MCF 10A (cell line): ENCODE measurements at places on chromosomes 2 and 18. TPM values are rescaled to one million over a fixed set of nuclear protein-coding genes. Genes with fewer than 3 reads are reported as not detected.

DNA sequence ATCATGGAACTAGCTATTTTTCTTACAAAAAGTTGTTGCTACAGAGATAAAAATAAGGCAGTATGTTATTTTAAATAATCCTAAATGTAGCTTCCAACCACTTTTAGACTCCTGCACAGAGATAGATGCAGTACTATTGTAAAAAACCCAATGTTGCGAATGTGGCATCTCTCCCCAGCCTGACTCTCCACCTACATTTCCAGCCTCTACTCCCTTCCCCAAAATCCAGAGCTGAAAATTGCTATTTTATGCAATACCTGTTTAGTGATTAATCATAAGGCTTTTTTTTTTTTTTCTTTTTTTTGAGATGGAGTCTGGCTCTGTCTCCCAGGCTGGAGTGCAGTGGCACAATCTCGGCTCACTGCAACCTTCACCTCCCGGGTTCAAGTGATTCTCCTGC is 39.4 kb downstream of the SPRED2 start:
- no peak overlapping the region for H3K27ac ChIP-seq
- peaks cover 72% of the 10 kb centered on the region for H3K4me1 ChIP-seq
- DNase-seq, result no peak
- H3K27me3 ChIP-seq, result no peaks in the 10 kb centered on the region
- H3K36me3 ChIP-seq, result peaks cover under 1% of the 10 kb centered on the region

GRCh38 chr18:26723981-26724380 is 141.5 kb downstream of the AQP4 start:
- H3K4me3 ChIP-seq, result no peak overlapping the region
- H3K27ac ChIP-seq, result peak overlapping the region; percentile 44
- H3K4me1 ChIP-seq, result peaks cover 31% of the 10 kb centered on the region
- no peaks in the 10 kb centered on the region for H3K27me3 ChIP-seq

DNA sequence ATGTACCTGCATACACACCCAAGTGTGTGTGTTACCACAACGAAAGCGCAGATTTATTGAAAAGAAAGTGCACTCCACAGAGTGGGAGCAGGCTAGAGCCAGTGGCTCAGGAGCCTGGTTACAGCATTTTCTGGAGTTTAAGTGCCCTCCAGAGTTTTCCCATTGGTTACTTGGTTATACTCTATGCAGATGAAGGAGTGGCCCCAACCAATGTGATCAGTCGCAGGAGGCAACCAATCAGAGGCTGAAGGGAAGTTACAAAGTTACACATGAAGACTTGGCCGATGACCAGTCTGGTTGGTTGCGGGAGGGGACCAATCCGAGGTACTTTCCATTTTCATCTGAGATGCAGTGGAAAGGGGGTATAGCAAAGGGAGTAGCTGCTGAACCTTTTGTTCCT is 13.5 kb upstream of the PRLH start:
- peaks cover 4% of the 10 kb centered on the region for H3K4me1 ChIP-seq
- H3K27ac ChIP-seq, result no peak overlapping the region
- DNase-seq, result no peak
- no peaks in the 10 kb centered on the region for H3K27me3 ChIP-seq
- H3K4me3 ChIP-seq, result no peak overlapping the region

DNA sequence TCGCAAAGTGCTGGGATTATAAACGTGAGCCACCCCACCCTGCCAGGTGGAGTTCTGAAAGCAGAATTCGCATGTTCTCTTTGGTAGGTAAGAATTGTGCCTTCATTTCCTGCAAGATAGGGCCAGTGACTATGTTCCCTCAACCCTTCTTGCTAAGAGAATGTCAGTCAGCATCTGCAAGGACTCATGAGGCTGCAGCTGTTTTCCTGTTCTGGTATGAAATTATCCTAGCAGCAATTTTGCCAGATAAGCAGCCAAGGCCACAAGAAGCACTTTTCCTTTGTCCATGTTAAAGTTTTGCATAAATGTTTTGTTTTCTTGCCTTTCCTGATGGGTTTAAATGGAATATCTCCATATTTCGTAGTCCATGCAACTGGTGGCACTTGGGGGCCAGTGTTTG is 6.8 kb upstream of the ARHGAP28 start:
- no peak for DNase-seq
- no peak overlapping the region for H3K4me3 ChIP-seq
- no peaks in the 10 kb centered on the region for H3K27me3 ChIP-seq
- H3K36me3 ChIP-seq, result no peaks in the 10 kb centered on the region
- H3K4me1 ChIP-seq, result peaks cover 19% of the 10 kb centered on the region
- H3K27ac ChIP-seq, result no peak overlapping the region

- no peak overlapping the region for H3K4me3 ChIP-seq
- H3K27ac ChIP-seq, result peak overlapping the region; percentile 28
- DNase-seq, result peak; percentile 84
- H3K4me1 ChIP-seq, result peaks cover 10% of the 10 kb centered on the region
These were observed 46.0 kb downstream of the COX7A2L start for GRCh38 chr2:42314892-42315468.

GRCh38 chr2:235529621-235530020 is 35.8 kb downstream of the AGAP1 start:
- H3K36me3 ChIP-seq, result no peaks in the 10 kb centered on the region
- no peaks in the 10 kb centered on the region for H3K27me3 ChIP-seq
- no peak for DNase-seq
- H3K4me3 ChIP-seq, result no peak overlapping the region
- H3K4me1 ChIP-seq, result no peaks in the 10 kb centered on the region

DNA sequence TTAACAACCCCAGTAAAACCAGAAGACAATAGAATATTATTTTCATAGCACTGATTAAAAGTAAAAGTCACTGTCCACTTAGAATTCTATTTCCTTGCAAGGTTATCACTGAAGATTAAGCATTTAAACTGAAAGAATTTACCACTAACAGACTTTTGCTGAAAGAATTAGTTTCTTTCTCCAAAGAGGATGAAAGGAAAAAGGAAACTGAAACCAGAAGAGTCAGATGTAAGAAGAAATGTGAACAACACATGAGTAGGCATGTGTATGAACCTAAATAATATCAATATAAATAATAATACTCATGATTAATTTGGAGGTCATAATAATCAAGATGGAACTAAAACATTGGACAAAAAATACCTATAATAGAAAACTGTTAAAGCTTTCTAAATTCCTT is 82.4 kb upstream of the KLHL29 start:
- peaks cover 64% of the 10 kb centered on the region for H3K27me3 ChIP-seq
- H3K27ac ChIP-seq, result no peak overlapping the region
- no peak for DNase-seq
- H3K4me3 ChIP-seq, result no peak overlapping the region

DNA sequence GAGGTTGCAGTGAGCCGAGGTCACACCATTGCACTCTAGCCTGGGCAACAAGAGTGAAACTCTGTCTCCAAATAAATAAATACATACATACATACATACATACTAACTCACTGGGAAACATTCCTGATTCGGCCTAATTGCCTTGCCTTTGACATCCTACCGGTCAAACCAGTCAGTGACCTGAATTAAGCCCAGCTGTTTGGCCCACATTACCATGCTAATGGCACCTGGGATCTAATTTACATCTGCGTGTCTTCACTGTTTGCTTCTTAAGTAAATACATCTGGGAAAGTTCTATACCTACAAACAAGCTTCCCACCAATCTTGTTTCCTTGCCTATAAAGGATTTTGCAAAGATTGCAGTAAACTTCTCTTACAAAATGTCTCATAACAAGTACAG is 230.2 kb upstream of the ZC3H15 start:
- H3K27ac ChIP-seq, result no peak overlapping the region
- no peak for DNase-seq
- no peaks in the 10 kb centered on the region for H3K4me1 ChIP-seq
- H3K4me3 ChIP-seq, result no peak overlapping the region
- H3K36me3 ChIP-seq, result no peaks in the 10 kb centered on the region
- H3K27me3 ChIP-seq, result no peaks in the 10 kb centered on the region

GRCh38 chr2:212928681-212929080 is 222.7 kb downstream of the IKZF2 start:
- H3K4me3 ChIP-seq, result no peak overlapping the region
- H3K36me3 ChIP-seq, result peaks cover 7% of the 10 kb centered on the region
- no peaks in the 10 kb centered on the region for H3K27me3 ChIP-seq
- DNase-seq, result peak; percentile 63
- H3K27ac ChIP-seq, result no peak overlapping the region

DNA sequence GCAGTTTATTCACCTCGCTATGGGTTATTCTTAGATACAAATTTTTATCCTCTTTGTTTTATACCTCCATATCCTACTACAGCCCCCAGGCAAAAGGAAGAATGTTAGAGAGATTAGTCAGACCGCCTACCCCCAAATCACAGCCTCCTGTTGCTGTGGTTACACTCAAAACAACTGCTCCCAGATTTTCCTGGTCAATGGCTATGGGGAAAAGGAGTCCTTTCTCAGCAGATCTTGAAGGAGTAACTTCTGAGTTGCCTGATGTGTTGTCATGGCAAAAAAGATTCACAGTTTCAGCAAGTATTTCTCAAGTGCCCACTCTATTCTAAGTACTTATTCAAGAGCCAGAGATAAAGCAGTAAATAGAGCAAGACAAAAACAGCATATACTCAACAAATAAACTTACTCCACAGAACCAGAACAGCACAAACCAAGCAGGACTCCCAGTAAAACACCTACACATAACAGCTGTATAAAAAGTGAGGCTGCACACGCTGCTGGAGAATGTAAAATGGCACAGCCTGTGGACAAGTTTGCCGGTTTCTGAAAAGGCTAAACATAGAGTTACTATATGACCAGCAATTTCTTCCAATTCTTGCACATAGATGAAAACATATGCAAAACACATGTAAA is 104.8 kb downstream of the NOL10 start:
- H3K27me3 ChIP-seq, result no peaks in the 10 kb centered on the region
- no peak overlapping the region for H3K4me3 ChIP-seq
- peak overlapping the region; percentile 52 for H3K27ac ChIP-seq
- peaks cover 49% of the 10 kb centered on the region for H3K36me3 ChIP-seq
- peaks cover 7% of the 10 kb centered on the region for H3K4me1 ChIP-seq
- DNase-seq, result peak; percentile 68

- H3K36me3 ChIP-seq, result no peaks in the 10 kb centered on the region
- peak; percentile 55 for DNase-seq
- peak overlapping the region; percentile 7 for H3K4me3 ChIP-seq
- H3K27ac ChIP-seq, result peak overlapping the region; percentile 71
- peaks cover 34% of the 10 kb centered on the region for H3K4me1 ChIP-seq
These were observed 324.0 kb downstream of the IRS1 start for GRCh38 chr2:226475650-226476049.

- no peaks in the 10 kb centered on the region for H3K36me3 ChIP-seq
- H3K27ac ChIP-seq, result no peak overlapping the region
- H3K4me1 ChIP-seq, result peaks cover 31% of the 10 kb centered on the region
These were observed 3.8 kb upstream of the SLC1A4 start for GRCh38 chr2:64985447-64985846.

Gene COL4A3
- total RNA-seq, result 0.12 and 0.49 TPM in 2 replicates

Gene TCF7L1
- 0.81 and 1.1 TPM in 2 replicates for total RNA-seq
